ENCODE measurements at places on chromosomes 2 and 18.

GRCh38 chr2:84912984-84913383, 7.5 kb downstream of the TMSB10 start:
- no peak for DNase-seq

DNA sequence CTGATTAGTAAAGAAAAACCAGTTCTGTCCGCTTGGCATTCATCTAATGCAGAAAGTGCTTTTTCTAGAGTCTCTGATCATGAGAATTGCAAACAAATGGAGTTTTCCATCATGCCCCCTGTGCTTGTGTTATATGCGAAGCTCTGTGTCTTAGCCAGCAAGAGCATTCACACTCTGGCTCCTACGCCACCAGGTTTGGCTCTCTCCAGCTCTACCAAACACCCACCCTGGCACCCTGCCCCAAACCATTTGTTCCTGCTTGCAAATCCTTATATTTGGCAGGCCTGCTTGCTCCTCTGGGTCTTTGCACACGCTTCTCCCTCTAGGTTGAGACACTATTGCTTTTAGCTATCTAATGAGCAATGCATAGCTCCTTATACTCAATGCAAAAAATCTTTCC, 204.1 kb upstream of the CYRIA start:
- DNase-seq, result no peak

- DNase-seq, result no peak
Observed at GRCh38 chr2:196534495-196534894, 105.0 kb upstream of the CCDC150 start.

GRCh38 chr2:67313536-67313935, 83.6 kb upstream of the ETAA1 start:
- DNase-seq, result no peak

DNA sequence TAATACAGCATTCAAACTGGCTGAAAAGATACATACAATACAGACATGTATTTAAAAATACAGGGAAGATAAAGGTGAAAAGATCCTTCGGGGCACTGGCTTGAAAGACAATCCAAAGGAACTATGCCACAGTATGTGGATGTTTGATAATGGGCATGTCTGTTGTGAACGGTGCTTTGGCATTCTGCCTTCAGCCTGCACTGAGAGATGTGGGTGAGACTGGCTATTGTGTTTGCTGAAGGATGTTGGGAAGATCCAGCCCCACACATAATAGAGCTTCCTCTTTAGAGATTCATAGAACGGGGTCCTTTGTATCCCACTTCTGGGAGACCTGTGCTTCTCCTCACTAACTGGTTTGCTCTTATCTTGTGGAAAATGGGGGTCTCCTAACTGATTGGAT, 65.1 kb upstream of the CXCR4 start:
- DNase-seq, result no peak

GRCh38 chr2:28593160-28593755, 97.4 kb downstream of the PLB1 start:
- no peak for DNase-seq

GRCh38 chr18:68494802-68495581, 219.9 kb downstream of the TMX3 start:
- DNase-seq, result peak; percentile 98

DNA sequence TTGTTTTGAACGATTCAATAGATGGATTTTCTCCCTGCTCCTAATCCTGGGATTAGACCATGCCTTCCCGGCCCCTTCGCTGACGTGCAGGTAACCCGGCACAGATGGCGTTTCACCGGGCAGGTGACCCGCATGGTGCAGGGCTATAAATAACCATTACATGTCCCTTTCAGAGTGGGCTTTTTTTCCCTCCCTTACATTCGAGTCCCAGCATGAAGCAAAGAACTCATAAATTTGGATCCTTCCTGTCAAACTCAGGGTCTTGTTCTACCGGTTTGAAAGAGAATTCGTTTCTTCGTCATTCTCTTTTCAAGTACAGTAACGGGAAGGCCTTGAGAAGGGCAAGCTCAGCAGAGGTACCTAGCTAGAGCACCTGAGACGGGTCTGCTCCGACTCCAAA, 46.1 kb downstream of the EDAR start:
- DNase-seq, result no peak

DNA sequence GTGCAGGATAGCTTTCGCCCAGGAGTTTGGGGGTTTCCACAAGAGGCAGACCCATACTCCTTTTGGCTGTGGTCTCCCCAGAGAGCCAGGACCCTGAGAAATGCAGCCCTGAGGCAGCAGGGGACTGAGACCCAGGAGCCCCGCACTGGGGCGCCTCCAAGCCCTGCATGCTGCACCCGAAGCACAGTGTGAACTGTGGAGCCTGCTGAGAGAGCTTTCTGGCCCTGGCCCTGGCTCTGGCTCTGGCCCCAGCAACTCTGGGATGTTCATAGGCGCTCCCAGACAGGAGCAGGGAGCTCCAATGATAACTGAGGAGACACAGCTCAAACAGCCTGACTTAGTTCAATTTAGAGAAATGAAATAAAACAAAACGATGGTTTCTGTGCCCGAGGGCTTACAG, 96.4 kb upstream of the TEX51 start:
- no peak for DNase-seq

- DNase-seq, result no peak
Observed at GRCh38 chr2:240539906-240540305, 17.9 kb downstream of the ANKMY1 start.

DNA sequence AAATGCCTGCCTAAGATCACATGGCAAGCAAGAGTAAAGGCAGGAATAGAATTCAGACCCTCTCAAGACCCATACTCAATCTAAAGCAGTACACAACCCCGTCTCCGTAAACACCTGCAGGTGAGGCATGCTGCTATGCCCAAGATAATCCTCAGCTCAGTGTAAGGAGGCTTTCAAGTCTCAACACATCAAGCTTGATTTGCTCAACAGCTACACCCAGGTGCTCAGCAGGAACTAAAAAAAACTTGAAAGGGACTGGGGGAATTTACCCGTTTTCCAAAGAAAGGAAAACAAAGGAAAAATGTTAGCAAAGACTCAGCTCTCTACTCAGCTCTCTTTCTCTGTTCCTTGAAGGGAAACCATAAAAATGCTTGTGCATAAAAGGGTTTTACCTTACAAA, 301.8 kb downstream of the C1D start:
- no peak for DNase-seq

DNA sequence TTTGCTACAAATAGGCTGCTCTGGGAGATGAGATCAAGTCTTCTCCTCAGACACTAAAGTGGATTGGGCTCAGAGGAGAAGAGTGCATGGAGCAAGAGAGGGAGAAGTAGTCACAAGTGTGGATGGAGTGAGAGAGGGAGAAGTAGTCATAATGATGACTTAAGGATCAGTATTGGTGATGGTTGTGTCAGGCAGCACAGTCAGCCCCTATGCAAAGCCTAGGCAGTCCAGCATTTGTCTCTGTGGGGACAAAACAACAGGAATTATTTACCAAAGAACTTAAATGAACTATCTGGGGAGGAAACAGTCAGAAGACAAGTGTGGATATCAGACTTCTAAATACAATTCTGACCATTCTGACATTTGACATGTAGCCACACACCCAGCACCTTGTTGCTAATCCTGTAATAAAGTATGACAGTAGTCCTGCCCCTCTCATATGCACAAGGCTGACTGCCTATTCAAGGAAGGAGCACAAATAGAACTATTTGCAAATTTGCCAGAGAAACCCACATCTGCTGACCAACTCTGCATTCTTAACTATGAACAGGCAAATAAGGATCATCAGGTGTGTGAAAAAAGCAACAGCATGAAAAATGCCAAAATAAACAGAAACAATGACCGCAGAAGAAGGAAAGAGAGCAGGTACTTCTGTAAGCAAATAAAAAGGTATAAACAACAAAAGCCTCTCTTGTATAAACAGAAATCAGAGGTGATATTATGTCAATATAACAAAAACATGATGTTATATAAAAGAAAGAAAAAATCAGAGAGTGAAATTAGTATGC, 1597.9 kb upstream of the ACVR2A start:
- no peak for DNase-seq

DNA sequence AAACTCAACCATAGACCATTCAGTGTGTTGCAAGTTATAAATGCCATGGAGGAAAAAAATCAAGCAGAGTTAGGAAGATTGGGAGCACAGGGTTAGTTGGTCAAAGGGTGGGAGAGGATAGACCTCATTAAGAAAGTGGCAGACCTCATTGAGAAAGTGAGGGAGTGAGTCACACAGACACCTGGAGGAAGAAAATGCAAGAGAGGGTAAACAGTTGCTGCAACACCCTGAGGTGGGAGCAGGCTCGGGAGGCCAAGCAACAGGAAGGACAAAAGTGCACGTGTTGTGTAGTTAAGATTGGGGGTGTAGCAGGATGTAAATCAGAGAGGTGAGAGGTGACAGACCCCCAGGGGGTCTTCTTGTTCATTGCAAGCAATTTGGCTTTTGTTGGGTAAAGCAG, 6.4 kb downstream of the IL1RL1 start:
- DNase-seq, result no peak

- no peak for DNase-seq
Observed at GRCh38 chr2:43622931-43623451, 14.1 kb upstream of the PLEKHH2 start.

GRCh38 chr18:50842846-50843245, 23.0 kb upstream of the MRO start:
- DNase-seq, result no peak

- DNase-seq, result no peak
Observed at GRCh38 chr18:1708006-1708405, 803.3 kb downstream of the ADCYAP1 start.

- DNase-seq, result peak; percentile 67
Observed at GRCh38 chr18:68735483-68736343, 20.8 kb upstream of the TMX3 start.

- DNase-seq, result no peak
Observed at GRCh38 chr2:207138627-207139297, 27.0 kb downstream of the KLF7 start.

DNA sequence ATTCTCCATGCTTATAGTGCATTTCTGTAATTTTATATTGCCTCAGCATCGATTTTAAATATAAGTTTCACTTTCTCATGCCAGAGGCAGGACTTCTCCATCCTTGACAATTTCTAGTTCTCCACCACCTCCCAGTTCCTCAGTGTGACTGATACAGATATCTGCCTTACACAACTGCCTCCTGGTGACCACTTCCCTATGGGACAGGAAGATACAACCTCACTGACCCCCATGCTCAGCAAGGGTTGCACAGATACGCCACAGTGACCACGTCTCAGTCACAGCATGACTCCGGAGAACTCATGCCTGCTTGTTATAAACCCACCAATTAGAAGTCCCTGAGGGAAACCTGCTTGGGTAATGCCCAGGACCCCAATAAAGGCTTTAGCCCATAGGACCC, 284.0 kb upstream of the MC4R start:
- DNase-seq, result peak; percentile 0

DNA sequence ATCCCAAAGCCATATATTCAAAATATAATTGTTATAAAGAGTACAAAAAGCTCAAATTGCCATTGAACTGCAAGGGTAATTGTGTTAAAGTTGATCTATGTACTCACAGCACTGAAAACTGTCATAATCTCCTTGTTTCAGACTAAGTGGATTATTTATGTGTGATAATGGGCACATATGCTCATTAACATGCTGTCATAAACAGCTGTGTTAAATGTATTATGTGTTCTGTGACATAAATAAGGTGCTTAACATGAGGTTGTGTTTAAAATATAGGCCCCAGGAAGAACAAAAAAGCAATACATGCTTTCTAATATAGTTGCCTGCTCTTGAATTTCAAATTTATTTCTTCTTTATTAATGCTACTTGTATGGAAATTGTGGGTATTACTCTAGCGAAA, 409.5 kb downstream of the DCC start:
- DNase-seq, result no peak

DNA sequence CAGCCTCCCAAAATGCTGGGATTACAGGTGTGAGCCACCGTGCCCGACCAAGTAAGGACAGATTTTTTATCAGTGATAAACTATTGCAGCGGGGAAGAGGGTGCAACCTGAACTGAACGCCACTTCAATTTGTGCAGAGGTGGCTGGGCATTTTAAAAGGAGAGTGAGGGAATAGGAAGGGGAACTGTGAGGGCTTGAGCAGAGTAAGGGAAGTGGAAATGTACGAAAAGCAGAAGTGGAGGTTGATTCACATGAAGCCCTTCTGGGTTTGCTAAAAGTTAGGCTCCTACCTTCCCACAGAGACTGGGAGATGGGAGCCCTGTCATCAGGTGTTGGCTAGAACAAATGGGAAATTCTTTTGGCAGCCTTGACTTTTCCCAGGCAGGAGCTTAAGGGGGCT, 6.1 kb downstream of the STK11IP start:
- no peak for DNase-seq

GRCh38 chr18:25075783-25076182, 276.2 kb downstream of the ZNF521 start:
- DNase-seq, result no peak

DNA sequence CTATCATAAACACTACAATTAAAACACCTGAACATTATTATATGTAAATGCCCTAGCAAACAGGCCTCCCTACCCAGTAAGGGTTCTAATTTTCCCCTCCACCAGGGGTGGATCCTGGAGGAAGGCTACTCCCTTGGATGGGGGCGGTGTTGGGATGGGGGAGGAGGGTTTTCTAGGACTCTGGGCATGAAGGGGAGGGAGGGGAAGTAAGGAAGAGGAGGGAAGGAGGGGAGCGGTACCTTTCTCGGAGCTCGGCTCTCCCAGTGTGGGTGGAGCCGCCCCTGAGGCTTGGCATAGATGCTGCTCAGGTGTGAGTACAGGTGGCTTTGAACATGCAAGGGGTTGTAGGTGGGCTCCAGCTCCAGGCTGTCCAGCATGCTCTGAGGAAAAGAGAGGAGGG, 5.4 kb downstream of the DOK1 start:
- DNase-seq, result no peak

GRCh38 chr2:230754200-230754599, 41.6 kb downstream of the CAB39 start:
- no peak for DNase-seq

DNA sequence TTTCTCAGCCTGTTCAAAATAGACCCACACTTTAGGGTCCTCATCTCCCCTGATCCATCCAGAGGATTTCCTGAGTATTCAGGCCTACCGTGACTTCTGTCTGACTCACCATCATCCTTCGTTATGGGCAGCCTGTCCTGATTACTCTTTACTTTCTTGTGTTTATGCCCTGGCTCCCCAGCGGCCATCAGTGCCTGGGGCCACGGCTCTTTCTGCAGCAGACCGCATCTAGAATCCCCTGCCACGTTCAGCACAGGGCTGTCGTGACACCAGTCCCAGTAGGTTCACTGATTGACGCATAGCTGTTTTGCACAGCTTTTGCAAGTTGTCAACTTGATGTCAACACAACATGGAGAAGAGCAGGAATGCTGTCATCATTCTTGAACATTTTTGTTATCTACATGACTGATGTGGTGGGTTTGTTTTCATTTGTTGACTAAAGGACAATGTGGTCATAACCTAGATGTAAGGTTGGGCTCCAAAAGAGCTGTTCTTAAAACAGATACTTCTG, 225.6 kb downstream of the HAUS1 start:
- DNase-seq, result no peak

- DNase-seq, result no peak
Observed at GRCh38 chr2:101899871-101900270, 91.9 kb upstream of the IL1R2 start.

GRCh38 chr2:99421469-99421868, 68.3 kb downstream of the REV1 start:
- DNase-seq, result peak; percentile 74

Measured in LHCN-M2 (cell line).